Activated CD8-positive, alpha-beta memory T cell treated with anti-CD3 and anti-CD28 coated beads, Interleukin-2, amount 10 ng/mL, durations not matched to agents 7 days and 5 days (primary cell): ENCODE measurements at places on chromosomes 12 and 14. TPM values are rescaled to one million over a fixed set of nuclear protein-coding genes. Genes with fewer than 3 reads are reported as not detected.

GRCh38 chr12:65313719-65314317, 35.3 kb downstream of the MSRB3 start:
- no peak for DNase-seq
- peaks cover 21% of the 10 kb centered on the region for H3K27me3 ChIP-seq
- H3K4me3 ChIP-seq = no peak overlapping the region

DNA sequence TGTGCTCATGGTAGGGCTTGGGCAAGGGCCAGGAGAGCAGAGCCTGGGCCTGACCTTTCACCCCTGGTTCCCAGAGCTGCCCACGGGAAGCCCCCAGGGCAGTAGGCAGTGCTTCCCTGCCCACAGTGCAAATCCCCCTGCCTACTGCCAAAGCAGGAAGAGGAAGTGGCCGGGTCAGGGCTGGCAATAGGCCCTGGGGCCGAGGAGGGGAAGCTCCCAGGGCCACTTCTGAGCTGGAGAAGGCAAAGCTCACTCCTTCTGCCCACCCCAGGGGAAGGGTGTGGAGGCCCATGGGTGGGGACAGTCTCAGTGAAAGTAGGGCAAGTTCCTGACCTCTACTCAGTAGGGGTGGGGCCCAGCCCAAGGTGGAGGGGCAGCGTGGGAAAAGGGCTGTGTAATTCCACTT, 5.4 kb upstream of the NR4A1 start:
- no peak overlapping the region for H3K4me3 ChIP-seq
- peaks cover 6% of the 10 kb centered on the region for H3K27me3 ChIP-seq
- no peak for DNase-seq
- peaks cover 42% of the 10 kb centered on the region for H3K4me1 ChIP-seq

DNA sequence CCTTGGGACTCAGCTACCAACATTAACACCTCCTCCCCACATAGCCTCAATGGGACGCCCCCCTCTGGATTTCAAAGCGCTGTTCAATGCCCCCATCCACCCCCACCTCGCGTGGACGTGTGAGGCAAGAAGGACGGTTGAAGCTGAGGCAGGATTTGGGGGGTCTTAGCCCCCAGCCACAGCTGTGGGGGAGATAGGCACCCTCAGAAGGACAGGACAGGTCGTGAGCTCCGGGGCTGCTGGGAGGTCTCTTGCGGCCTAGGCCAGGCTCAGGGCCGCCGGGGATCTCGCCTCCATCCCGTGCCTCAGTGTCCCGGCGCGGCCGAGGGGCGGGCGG, 8.3 kb upstream of the SP7 start:
- peaks cover 15% of the 10 kb centered on the region for H3K27me3 ChIP-seq
- H3K27ac ChIP-seq = no peak overlapping the region
- H3K36me3 ChIP-seq = no peaks in the 10 kb centered on the region
- peaks cover 21% of the 10 kb centered on the region for H3K4me1 ChIP-seq

DNA sequence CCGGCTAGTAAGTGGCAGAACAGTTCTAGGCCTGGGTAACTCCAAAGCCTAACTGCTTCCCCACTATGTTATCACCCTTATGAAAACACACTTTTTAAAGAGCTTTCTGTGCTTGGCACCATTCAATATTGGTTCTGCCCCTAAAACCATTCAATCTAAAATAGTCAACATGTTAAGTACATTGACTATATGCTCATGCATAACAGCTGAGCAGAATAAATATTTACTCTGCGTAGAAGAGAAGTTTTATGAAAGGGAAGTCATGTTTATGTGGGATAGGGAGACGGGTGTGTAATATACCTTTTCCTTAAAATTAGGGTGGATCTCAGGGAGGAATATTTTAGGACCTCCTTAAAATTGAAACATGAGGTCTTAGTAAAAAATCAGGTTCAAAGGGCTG, 80.5 kb downstream of the SAMD4A start:
- no peak overlapping the region for H3K4me3 ChIP-seq
- peaks cover 7% of the 10 kb centered on the region for H3K4me1 ChIP-seq
- H3K27ac ChIP-seq = no peak overlapping the region
- peaks cover 35% of the 10 kb centered on the region for H3K27me3 ChIP-seq
- DNase-seq = no peak

DNA sequence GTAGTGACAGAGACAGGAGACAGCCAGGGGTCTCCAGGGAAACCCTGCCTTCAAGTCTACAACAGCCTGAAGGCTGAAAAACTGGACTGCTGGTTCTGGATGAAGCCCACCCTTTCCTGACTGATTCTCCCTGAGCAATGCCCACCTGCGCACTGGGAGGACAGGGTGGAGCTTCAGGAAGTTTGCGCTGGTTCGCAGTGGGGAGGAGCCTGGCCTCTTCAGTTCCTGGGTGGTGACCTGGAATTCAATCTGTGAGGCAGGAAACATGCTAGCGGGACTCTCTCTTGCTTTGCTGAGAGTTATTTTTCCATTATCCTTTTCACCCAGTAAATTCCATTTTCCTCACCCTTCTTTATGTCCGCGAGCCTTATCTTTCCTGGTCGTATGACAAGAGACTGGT, 600.8 kb downstream of the TRHDE start:
- no peaks in the 10 kb centered on the region for H3K27me3 ChIP-seq
- H3K36me3 ChIP-seq = no peaks in the 10 kb centered on the region
- H3K4me3 ChIP-seq = no peak overlapping the region
- no peak for DNase-seq
- no peak overlapping the region for H3K27ac ChIP-seq

- no peak overlapping the region for H3K4me3 ChIP-seq
- peaks cover 4% of the 10 kb centered on the region for H3K4me1 ChIP-seq
- no peak overlapping the region for H3K27ac ChIP-seq
- no peaks in the 10 kb centered on the region for H3K27me3 ChIP-seq
Measured at GRCh38 chr12:100215209-100215608, 14.6 kb downstream of the ACTR6 start.

DNA sequence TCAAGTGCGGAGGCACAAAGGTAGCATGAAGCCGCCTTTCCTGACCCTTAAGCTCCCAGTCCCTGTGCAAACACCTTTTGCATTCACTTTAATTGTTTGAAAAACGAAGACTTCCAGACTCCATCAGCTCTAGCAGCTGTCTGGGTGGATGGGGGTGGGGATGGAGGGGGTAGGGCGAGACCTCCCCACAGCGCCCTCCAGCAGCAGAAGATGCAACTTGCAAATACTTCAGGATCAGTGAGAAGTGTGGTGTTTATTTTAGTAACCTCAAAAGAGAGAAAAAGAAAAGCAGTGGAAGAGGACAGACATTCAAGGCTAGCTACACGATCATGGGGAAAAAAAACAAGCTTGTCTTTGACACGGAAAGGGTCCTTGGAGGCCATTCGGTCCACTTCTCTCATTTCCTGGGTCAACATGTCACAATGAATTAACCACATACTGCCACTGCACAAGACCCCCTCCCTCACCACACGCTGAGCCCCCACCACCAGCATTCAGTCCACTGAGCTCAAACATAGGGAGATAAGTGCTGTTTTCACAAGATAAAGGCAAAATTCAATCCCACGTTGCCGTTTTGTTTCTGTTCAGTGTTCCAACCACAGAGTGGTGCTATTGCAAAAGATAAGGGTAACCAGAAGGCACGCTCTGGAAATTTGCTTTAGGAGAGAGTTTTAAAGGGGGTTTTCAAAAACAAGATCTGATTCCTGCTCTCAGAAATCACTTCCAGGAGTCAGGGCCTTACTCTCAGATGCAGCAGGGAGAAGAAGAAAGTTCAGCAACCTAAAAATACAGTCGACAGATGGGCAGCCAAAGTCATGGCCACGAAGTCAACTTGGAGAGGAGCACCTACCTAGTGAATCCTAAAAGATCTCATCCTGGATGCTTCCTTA, 3.3 kb upstream of the NTF3 start:
- H3K36me3 ChIP-seq = no peaks in the 10 kb centered on the region
- H3K4me3 ChIP-seq = no peak overlapping the region
- peaks cover 52% of the 10 kb centered on the region for H3K27me3 ChIP-seq
- DNase-seq = no peak
- H3K27ac ChIP-seq = no peak overlapping the region

DNA sequence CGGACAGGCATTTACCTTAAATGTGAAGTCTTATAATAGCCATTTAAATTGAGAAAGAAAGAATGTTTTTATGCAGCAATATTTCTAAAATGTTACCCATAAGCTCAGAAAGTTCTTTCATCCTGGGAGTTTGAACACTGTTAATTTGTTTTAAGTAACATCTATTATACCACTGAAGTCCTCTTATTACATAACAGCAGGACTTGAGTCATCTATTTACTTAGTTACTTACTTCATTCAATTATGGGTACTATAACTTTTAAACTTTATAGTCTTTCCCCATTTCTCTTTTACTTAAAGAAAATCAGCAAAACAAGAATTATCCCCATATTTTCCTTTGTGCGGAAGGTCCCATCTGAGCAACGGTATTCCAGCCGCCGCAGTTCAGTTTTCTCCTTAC, 473.1 kb downstream of the ETNK1 start:
- no peak overlapping the region for H3K27ac ChIP-seq
- no peaks in the 10 kb centered on the region for H3K27me3 ChIP-seq
- no peaks in the 10 kb centered on the region for H3K36me3 ChIP-seq

The NFKBIA gene
- total RNA-seq = 82.9 TPM

GRCh38 chr12:95321516-95322246, 104.1 kb downstream of the VEZT start:
- peaks cover 5% of the 10 kb centered on the region for H3K27me3 ChIP-seq
- H3K4me3 ChIP-seq = no peak overlapping the region
- no peak overlapping the region for H3K27ac ChIP-seq
- H3K36me3 ChIP-seq = no peaks in the 10 kb centered on the region
- no peaks in the 10 kb centered on the region for H3K4me1 ChIP-seq
- no peak for DNase-seq

GRCh38 chr12:47387994-47388393, 308.2 kb upstream of the AMIGO2 start:
- H3K27me3 ChIP-seq = no peaks in the 10 kb centered on the region
- H3K4me3 ChIP-seq = no peak overlapping the region
- peaks cover 7% of the 10 kb centered on the region for H3K36me3 ChIP-seq
- H3K27ac ChIP-seq = peak overlapping the region; percentile 43
- H3K4me1 ChIP-seq = peaks cover 52% of the 10 kb centered on the region

DNA sequence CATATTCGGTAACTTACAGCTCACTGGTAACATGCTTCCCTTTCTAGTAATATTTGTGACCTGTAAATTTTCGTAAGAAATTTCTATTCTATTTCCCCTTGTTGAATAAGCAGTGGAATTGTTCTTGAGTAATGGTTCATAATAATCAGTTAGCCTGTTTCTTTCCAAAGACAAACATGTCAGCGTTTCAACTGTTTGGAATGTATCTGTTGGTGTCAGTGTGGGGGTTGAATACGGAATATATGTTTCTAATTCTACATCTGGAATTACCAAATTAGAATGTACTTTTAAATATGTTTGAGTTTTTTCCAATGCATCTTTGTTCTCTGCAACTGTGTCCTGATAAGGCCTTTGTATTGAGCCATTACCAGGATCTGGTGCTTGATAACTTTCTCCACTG, 2.0 kb downstream of the BBS10 start:
- H3K27ac ChIP-seq = no peak overlapping the region
- H3K4me1 ChIP-seq = peaks cover 21% of the 10 kb centered on the region
- H3K27me3 ChIP-seq = no peaks in the 10 kb centered on the region
- no peak for DNase-seq

GRCh38 chr12:78081590-78082314, 251.1 kb downstream of the NAV3 start:
- H3K27ac ChIP-seq = no peak overlapping the region
- H3K27me3 ChIP-seq = no peaks in the 10 kb centered on the region
- no peak overlapping the region for H3K4me3 ChIP-seq
- DNase-seq = no peak
- H3K4me1 ChIP-seq = no peaks in the 10 kb centered on the region
- no peaks in the 10 kb centered on the region for H3K36me3 ChIP-seq

The CD163L1 gene
- not detected for total RNA-seq

GRCh38 chr14:52790011-52790755, 1.2 kb downstream of the GNPNAT1 start:
- H3K27me3 ChIP-seq = no peaks in the 10 kb centered on the region
- peaks cover 37% of the 10 kb centered on the region for H3K4me1 ChIP-seq
- peaks cover 9% of the 10 kb centered on the region for H3K36me3 ChIP-seq
- H3K27ac ChIP-seq = peak overlapping the region; percentile 77
- H3K4me3 ChIP-seq = peak overlapping the region; percentile 87

The ARHGAP9 gene
- total RNA-seq = 234 TPM

The RDH12 gene
- not detected for total RNA-seq

- H3K27ac ChIP-seq = no peak overlapping the region
- H3K4me3 ChIP-seq = no peak overlapping the region
- no peak for DNase-seq
- no peaks in the 10 kb centered on the region for H3K36me3 ChIP-seq
Measured at GRCh38 chr14:56145181-56145769, 27.1 kb downstream of the PELI2 start.
